ENCODE measurements at places on chromosomes 16 and 17.
A peak's percentile ranks its signal among the peaks of the same experiment; 100 is the strongest.

DNA sequence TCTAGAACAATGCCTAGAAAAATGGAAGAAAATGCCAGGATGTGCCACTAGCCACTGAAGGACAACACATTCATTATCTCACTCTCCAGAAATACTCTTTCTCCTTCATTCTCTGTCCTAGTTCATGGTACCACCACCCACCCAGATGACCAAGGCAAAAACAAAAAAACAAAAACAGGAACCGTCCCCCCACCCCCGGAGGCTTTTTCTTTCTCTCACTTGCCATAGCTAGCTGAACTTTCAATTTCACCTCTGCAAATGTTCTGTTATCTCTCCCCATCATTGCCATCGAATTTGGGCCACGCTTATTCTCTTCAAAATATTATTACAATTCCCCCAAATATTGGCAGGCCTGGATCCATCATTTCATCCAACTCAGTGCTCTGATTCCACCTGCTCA is 49.0 kb downstream of the SOX9 start:
- no peak for DNase-seq

DNA sequence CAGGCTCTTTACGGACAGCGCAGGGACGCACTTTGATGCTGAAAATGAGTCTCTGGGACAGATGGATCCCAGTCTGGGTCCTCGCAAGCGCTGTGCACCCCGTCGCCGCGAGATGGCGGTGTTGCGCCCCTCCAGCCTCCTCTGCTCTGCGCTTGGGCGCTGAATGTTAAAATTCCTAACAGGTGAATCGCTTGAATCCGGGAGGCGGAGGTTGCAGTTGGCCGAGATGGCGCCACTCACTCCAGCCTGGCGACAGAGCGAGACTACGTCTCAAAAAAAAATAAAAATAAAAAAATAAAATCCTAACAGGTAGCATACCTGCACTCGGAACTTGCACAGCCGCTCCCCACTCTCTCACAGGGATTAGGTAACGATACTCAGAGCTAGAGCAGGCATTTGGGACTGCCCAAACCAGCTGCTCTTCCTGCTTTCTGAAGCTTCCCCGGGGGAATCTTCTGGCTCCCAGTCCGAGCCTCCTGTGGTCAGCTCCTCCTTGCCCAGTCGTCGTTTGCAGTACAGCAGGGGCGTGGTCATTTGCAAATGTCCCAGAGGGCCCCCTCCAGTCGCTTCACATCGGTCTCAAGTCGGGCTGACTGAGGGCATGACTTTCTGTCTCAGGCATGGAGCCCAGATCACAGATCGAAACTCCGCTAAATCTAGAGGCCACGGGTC is 26.2 kb upstream of the OSGIN1 start:
- peak; percentile 51 for DNase-seq

- DNase-seq: no peak
These were observed 56.1 kb downstream of the PCTP start for GRCh38 chr17:55806745-55807495.

DNA sequence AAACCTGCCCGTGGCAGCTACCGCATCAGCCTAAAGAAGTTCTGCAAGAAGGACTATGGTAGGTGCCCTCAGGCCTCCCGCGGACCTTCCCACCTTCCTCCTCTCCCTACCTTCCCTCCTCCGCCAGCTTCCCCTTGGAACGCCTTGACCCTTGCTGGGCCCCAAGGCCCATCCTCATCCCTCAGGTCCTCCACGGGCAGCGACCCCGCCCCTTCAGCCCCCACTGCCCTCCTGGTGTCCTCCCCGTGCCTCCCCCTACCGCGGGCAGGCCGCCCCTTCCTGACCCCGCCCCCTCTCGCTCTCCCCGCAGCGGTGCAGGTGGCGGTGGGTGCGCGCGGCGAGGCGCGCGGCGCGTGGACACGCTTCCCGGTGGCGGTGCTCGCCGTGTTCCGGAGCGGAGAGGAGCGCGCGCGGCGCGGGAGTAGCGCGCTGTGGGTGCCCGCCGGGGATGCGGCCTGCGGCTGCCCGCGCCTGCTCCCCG is 1.4 kb upstream of the TBC1D24 start:
- DNase-seq: no peak

GRCh38 chr17:44967907-44968224 is 237 bp downstream of the C1QL1 start:
- no peak for DNase-seq

- peak; percentile 19 for DNase-seq
These were observed 14.7 kb downstream of the BEAN1 start for GRCh38 chr16:66441586-66442375.

- DNase-seq: peak; percentile 95
These were observed at the start of gene PARD6A for GRCh38 chr16:67660564-67661028. TSS of gene PARD6A (plus strand) at chr16:67660960. CDS start at chr16:67661039, 79 bp downstream.

- DNase-seq: no peak
These were observed 20.7 kb downstream of the GAA start for GRCh38 chr17:80122026-80122575.

DNA sequence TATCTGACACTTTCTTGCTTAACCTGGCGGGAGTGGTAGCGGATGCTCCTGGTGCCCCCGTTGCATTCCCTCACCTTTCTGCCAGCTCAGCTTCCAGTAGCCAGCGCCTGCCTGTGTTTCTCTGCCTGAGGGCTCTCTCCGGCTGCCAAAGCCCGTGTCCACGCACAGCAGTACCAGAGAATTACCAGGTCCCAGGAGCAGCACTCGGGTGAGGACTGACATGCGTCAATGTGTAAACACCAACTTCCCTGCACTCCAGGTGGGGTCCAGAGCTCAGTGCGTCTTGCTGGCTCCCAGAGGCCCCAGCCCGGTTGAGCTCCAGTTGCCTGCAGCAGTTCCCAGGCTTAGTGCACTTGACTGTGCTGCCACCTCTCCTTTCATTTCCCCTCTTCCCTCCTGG is 54.8 kb downstream of the CDH13 start:
- no peak for DNase-seq

GRCh38 chr16:51056331-51056730 is 94.7 kb downstream of the SALL1 start:
- no peak for DNase-seq

- no peak for DNase-seq
These were observed 378.0 kb upstream of the CA10 start for GRCh38 chr17:52536489-52536888.

DNA sequence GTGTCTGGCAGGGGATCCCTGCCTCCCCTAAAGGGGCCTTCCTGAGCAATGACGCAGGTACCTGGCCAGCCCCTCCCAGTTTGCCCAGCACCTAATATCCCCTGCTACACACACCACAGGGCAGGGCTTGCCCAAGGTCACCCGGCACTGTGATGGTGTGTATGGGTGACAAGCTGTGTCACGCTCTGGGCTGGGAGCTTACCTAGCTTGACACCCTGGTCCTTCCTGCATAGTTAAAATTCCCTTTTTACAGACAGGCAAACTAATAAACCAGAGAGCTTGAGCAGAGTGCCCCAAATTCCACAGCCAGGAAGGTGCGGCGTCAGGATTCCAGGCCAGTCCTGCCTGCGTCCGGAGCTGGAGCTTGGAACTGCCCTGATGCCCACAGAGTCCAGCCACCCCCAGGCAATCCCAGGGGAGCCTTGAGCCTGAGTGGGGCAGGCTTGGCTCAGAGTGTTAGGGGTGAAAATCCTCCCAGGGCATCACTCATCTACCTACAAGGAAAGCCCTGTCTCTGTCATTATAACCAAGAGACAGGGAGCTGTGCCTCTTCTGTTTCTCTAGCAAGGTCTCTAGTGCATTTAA is 18.1 kb downstream of the MMP15 start:
- no peak for DNase-seq

- DNase-seq: no peak
These were observed 143.4 kb upstream of the HS3ST2 start for GRCh38 chr16:22670551-22671041.

- DNase-seq: peak; percentile 42
These were observed 252.3 kb downstream of the SNX29 start for GRCh38 chr16:12228602-12229499.

DNA sequence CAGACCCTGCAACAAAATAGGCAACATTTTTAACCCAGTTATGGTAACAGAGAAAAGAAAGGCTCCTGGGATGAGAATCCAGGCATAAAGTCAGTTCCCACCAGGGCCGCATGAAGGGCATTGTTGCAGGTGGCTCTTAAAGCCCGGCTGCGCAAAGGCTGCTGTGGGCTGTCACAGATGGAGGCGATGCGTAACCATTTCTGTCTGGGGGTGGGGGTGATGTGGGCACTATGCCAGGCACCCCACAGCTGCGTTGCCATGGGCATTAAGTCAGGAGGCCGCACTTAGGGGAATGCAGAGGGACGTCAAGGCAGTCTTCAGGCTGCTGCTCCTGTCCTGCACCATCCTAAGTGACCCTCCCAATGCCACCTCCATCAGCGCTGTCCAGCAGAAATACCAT is 228.4 kb downstream of the CPPED1 start:
- no peak for DNase-seq
